ENCODE measurements at places on chromosomes 12 and 14. TPM values are rescaled to one million over a fixed set of nuclear protein-coding genes. Genes with fewer than 3 reads are reported as not detected.

The GDF3 gene
- total RNA-seq: not detected

The C14orf93 gene
- total RNA-seq: 6.8 TPM

The HOMEZ gene
- total RNA-seq: 5.4 TPM

The ITGA7 gene
- total RNA-seq: 131 TPM

The SETD1B gene
- 5.5 TPM for total RNA-seq

The FAM222A gene
- total RNA-seq: not detected

The CTSG gene
- 4.8 TPM for total RNA-seq

The ADAM21 gene
- not detected for total RNA-seq
